Stimulated activated CD4-positive, alpha-beta T cell treated with anti-CD3 and anti-CD28 coated beads, Interleukin-1b, Interleukin-23, amount 100 ng/mL, for 1 hour (primary cell): ENCODE measurements at places on chromosomes 11 and 22.

DNA sequence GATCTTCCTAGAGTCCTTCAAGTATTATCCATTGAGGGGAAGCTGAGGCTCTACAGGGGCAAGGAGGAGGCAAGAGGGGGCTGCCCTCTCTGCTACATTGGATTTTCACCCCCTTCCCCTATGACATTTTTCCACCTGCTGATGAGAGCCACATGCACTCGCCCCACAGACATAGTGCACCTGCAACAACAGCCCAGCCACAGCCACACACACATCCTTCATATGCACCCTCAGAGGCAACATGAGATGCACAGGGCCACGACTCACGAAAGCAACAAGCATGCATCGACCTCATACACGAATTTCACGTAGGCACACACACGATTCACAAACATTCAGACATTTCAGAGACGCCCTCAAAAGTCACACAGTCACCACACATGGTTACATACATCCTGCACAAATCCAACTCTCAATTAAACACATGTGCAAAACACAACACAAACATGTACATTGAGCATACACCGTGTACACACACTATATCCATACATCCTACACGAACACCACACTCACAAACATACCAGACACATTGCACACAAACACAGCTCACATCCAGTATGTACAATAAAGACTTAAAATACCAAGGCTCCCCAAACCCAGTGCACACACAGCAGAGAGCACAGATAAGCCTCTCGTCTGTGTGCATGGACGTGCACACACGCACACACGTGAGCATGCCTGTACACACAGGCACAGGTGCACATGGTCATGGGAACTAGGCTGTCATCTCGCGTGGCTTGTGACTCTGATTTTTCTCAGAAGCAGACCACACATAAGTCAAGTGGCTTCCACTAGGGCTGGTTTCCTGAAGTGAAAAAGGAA is 6.3 kb upstream of the LRRC32 start:
- no peak for DNase-seq

DNA sequence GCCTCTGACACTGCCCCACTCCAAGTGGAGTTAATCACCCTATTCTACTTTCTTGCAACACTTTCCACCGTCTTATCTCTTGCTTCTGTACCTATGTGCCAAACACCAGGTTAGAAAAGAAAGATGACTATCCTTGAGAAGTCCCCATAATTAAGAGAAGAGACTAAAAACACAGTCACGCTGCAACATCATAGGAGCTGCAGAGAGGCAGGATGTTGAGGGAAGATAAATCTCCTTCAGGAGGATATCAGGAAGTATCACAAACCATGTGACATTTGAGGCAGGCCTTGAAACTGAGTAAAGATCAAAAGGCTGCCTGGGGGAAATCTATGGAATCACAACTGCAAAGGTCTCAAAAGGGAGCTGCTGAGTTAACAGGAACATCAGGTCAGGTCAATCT is 24.8 kb downstream of the GAB2 start:
- DNase-seq, result no peak

GRCh38 chr11:11569936-11570491 is 51.8 kb downstream of the GALNT18 start:
- DNase-seq, result no peak

- DNase-seq, result no peak
Observed at GRCh38 chr22:22791438-22792181, 96.0 kb upstream of the IGLL5 start.

GRCh38 chr11:34823197-34823596 is 93.0 kb downstream of the APIP start:
- DNase-seq, result no peak

- DNase-seq, result peak; percentile 30
Observed at GRCh38 chr11:67732045-67732787, 57.8 kb upstream of the ALDH3B2 start.

DNA sequence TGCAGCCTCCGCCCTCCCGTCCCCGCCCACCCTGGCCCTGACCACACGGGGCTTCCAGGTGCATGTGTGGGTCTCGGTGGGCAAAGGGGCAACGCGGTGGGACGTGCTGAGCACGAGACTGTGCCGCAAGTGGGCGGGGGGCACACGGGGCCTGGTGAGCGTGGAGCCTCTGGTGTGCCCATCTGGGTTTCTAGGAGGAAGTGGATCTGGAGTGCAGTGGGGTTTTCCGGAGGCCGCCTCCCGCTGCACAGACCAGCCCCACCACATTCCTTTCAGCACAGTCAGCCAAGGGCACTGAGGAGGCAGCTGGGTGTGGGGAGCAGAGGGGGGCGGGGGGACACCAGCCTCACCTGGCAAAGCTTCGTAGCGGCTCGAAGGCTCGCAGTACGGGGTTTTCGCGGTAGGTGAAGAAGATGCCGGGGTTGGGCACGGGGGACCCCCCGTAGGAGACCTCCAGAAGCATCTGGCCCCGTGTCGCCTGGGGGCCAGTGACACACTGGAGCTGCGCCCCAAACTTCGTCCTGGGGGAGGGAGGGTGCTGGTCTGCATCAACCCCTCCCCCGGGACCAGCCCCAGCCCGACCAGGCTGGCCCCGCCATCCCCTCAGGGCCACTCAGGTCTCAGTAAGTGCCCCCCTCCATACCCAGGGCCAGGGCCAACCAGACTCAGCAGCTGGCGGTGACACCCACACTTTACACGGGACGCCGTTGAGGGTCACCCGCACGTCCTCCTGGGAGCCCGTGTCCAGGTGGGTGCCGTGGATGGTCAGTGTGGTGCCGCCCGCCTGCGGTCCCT is 12.4 kb upstream of the MAPK11 start:
- no peak for DNase-seq

DNA sequence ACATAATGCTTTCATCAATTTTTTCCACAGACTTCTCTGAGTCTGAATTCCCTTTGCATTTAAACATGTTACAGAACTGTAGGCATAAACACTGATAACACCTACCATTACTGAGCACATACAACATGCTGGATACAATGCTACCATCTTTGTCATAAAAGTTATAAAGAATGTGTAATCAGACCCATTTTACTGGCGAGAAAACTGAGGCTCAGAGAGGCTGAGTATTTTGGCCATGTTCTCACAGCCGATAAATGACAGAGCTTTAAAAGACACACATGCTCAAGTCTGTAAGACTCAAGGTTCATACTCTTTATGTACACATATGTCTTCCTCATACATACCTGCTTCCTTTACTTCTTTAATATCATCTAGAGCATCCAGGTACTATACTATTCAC is 2.6 kb downstream of the RRAS2 start:
- no peak for DNase-seq

DNA sequence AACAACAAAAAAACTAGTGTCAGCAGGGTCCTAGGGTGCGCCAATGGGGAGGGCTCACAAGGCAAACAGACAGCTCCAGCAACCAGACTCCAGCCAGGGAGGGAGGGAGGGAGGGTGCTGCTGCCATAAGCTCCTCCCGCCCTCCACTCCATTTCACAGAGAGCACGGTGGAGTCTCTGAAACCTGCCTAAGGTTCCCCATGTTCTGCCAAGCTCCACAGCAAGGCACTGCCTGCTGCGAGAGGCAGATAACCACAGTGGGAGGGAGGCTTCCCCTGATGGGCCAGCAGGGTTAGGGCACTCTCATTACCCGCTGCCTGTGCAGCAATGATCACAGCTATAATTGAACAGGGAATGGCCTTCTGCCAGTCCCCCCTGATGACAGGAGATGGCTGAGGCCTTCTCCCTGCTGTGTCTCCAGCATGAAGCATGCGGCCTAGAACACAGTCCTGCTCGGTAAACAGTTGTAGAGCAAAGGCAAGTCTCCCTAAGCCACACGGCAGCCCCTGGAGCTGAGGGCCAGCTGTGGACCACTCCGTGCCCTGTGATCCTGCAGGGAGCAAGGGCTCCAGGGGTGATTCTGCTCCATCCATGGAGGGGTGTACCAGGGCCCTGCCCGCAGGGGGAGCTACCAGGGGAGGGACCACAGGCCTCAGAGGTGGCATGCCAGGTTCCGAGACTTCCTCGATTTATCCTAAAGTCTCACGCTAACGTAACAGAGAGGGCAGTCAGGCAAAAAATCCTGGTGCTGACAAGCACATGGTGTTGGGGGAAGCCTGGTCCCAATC is 42.9 kb downstream of the PC start:
- no peak for DNase-seq

DNA sequence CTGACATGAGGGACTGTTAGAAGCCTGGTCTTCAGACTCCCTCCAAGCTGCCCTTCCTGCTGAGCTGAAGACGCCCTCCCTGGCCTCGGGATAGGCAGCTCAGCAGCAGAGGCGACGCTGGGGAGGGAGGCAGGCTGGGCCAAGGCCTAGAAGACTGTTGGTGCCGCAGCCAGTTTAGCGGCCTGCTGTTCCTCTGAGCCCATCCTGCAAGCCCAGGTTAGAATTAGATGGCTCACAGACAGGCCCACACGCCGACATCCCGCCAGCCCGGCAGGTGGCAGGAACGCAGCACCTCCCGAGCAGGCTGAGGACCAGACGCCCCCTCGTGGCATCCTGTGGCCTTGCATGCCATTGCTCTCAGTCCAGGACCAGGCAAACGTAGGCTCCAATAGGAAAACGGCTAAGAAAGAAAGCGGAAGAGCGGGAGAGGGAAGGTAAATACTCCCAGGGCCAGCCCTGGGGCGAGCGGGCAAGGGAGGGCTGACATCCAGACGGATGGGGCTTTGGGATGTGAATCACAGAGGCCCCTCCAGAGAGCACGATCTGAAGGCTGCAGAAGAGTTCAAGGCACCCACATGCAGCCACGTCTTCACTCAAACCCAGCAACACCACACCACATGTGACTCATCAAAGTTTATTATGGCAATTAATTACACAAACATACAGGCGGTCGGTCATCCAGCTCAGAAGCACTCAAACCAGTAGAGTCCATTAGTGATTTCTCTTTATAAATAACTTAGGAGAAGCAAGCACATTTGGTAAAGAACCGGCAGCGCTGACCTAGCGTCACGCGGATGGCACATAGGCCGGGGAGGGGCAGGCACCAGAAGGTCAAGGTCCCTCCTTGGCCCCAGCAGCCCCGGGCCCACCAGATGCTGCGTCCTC is 27.6 kb downstream of the CD5 start:
- DNase-seq, result peak; percentile 78

DNA sequence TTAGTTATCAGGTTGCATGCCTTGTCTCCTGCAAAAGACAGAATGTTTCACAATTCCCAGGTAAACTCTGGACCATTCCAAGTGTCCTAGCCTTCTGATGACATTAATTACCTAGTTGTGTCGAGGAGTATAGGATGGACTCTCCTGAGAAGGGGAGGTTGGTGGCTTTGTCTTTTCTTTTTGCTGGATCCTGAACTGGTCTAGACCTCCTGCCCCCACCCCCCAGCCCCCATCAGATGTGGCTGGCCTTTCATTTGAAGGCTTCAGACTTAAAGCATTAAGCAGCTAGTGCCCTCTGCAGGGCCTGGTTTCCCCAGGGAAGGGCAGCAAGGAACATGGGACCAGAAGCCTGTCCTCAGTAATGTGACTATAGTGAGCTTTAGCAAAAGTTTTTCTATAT is 9.7 kb downstream of the MCAM start:
- DNase-seq, result no peak

GRCh38 chr11:118834427-118835028 is 43.6 kb upstream of the DDX6 start:
- DNase-seq, result no peak

DNA sequence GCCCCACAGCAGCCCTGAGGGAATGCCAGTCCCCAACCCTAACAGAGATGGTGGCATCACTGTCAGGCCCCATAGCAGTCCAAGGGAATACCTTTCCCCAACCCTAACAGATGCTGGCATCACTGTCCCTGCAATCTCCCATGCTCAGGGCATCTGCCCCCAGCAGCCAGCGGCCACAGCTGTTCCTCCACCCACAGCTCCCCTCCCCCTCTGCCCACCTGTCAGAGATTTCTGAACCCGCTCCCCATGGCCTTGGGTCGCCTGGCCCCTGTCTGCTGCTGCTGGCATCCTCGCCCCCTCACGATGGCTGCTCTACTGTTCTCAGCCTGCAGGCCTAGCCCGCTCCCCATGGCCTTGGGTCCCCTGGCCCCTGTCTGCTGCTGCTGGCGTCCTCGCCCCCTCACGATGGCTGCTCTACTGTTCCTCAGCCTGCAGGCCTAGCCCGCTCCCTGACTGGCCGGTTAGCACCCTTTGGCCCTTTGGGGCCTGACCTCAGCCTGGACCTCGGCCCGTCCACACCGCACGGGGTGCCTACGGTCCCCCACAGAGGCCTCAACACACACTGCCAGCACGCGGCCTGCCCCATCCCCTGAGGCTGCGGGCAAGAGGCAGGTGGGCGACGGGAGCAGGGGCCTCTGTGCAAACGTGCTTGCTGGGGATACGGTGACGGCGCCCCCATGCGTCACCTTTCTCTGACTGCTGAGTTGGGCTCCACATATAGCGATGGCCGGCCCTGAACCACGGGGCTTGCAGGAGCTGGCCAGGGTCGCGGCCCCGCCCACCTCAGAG is 20.7 kb downstream of the CHID1 start:
- no peak for DNase-seq

DNA sequence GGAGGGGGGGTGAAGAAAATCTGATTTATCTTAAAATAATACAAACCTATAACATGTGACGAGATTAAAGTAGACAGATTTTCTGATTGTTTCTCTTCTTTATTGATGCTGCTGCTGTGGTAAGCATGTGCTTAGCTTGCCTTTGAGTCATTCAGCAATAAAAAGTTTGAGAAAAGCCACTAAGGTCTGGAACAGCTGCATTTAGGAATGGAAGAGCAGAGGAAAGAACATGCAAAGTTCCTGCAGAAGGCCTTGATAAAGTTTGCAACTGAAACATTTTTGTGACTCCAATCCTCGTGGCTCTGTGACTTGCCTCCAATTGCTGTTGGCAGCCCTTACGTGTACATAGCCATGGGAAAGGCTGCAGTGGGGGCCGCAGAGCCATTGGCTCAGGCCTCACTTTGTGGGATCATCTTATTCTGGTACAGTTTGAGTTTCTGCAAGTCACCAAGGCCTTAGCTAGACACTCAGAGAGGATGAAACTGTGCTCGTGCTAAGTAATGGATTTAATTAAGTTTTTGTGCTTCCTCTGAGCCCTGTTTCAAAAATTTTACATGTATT is 370.2 kb downstream of the AASDHPPT start:
- DNase-seq, result no peak

GRCh38 chr11:86978756-86979608 is 23.8 kb upstream of the FZD4 start:
- DNase-seq, result no peak

DNA sequence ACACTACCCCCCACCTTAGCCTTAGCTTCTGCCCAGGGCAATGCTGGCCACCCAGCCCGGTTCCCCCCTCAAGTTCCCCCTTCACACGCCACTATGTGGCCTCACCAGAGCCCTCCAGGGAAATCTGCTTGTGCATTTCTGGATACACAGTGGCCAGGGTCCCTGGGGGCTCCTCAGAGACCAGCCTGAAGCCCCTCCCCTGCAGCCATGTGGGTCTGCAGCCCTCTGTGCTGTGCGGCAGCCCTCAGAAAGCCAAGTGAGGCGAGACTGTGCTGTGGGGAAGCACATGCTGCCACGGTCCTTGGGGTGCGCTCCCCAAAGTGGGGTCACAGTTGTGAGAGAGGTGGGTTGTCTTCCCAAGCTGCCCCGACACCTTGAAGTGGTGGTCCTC is 2.1 kb upstream of the PLXNB2 start:
- no peak for DNase-seq

- DNase-seq, result no peak
Observed at GRCh38 chr11:8832571-8833260, 78.3 kb upstream of the AKIP1 start.

GRCh38 chr11:134682577-134682976 is 270.5 kb upstream of the B3GAT1 start:
- no peak for DNase-seq

- DNase-seq, result no peak
Observed at GRCh38 chr11:31770011-31770700, 41.0 kb downstream of the PAX6 start.

GRCh38 chr11:109894242-109894641 is 198.9 kb upstream of the ZC3H12C start:
- no peak for DNase-seq
